ENCODE measurements at places on chromosomes 3 and 15. TPM values are rescaled to one million over a fixed set of nuclear protein-coding genes. Genes with fewer than 3 reads are reported as not detected.

The CHRD gene
- total RNA-seq, result 1.3 TPM

DNA sequence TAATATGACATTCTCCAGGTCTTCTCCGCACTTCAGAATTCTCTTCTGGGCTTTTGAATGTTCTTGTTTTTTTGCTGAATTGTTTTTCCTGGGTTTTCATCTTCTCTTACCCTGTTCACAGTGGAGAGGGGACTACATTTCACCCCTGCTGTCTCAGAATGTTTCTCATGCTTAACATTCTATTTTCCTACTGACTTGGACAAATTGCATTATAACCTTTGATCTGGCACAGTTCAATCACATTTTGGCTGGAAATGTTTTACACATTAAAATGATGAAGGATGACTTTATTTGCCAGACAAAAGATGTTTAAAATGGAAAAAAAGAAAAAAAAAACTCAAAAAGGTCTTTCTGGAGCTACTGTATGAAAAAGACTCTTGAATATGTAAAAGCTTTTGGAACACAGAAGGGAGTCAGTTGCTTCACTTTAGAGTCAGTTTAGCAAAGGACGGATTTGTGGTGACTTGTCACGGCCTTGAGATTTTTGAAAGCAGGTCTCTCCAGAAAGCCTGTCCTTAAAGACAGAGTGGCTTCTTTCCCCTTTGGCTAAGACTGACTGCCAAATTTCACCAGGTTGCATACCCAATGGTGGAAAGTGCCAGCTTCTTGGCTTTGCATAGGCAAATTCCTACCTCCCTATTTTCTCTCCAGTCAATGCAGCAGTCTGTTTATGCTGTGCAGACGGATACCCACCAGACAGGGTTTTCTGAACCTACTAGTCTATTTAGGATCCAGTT is 401.0 kb upstream of the TBL1XR1 start:
- H3K36me3 ChIP-seq, result no peaks in the 10 kb centered on the region
- peaks cover 31% of the 10 kb centered on the region for H3K4me1 ChIP-seq
- DNase-seq, result no peak
- no peak overlapping the region for H3K4me3 ChIP-seq
- no peaks in the 10 kb centered on the region for H3K27me3 ChIP-seq

- peak; percentile 91 for DNase-seq
- H3K36me3 ChIP-seq, result no peaks in the 10 kb centered on the region
- H3K4me1 ChIP-seq, result no peaks in the 10 kb centered on the region
Measured at GRCh38 chr15:74826364-74826819, at the start of gene CPLX3. Gene CPLX3 (plus strand): TSS chr15:74826627. CDS start chr15:74826704, 77 bp downstream.

The PIGZ gene
- total RNA-seq, result 1.0 TPM

- DNase-seq, result no peak
- no peak overlapping the region for H3K4me3 ChIP-seq
- H3K27ac ChIP-seq, result no peak overlapping the region
- no peaks in the 10 kb centered on the region for H3K4me1 ChIP-seq
- no peaks in the 10 kb centered on the region for H3K36me3 ChIP-seq
Measured at GRCh38 chr3:193768070-193768394, 175.0 kb downstream of the OPA1 start.

The RTP3 gene
- total RNA-seq, result not detected

- peak overlapping the region; percentile 26 for H3K4me3 ChIP-seq
- 0 out of 3 replicates have a peak, but pooled peaks cover 2% of the 10 kb centered on the region for H3K4me1 ChIP-seq
- no peaks in the 10 kb centered on the region for H3K36me3 ChIP-seq
- peaks cover 15% of the 10 kb centered on the region for H3K27me3 ChIP-seq
Measured at GRCh38 chr3:50194128-50194902, 2.9 kb downstream of the GNAT1 start.

DNA sequence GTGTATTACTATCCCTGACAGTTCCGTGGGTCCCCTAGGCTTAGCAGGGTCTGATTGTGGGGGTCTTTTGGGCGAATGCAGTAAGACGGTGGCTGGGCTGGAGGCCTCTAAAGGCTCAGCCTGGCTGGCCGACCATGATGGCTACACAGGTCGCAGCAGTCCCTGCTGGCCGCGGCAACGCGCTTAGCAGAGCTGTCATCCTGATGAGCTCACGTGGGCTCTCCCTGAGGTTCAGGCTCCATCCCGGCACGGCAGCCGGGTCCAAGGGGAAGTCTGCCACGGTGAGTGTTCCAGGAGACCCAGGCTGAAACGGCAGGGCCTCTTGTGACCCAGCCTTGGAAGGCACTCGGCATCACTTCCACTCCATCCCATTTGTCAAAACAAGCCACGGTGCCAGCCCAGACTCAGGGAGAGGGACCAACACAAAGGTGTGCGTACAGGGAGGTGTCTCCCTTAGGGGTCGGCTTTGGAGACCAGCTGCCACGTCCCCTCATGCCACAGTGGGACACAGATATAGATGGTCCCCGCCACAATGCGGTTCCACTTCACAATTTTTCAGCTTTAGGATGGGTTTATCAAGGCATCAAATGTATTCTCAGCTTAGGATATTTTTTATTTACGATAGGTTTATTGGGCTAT is 101.8 kb downstream of the XXYLT1 start:
- H3K36me3 ChIP-seq, result no peaks in the 10 kb centered on the region
- no peaks in the 10 kb centered on the region for H3K27me3 ChIP-seq
- no peak overlapping the region for H3K4me3 ChIP-seq

- no peaks in the 10 kb centered on the region for H3K27me3 ChIP-seq
- H3K27ac ChIP-seq, result no peak overlapping the region
- H3K4me1 ChIP-seq, result peaks cover 6% of the 10 kb centered on the region
- H3K4me3 ChIP-seq, result no peak overlapping the region
- no peaks in the 10 kb centered on the region for H3K36me3 ChIP-seq
Measured at GRCh38 chr3:150254309-150254708, 153.8 kb upstream of the TSC22D2 start.

GRCh38 chr3:183563536-183563874 is 8.0 kb upstream of the KLHL6 start:
- peaks cover 6% of the 10 kb centered on the region for H3K4me1 ChIP-seq
- DNase-seq, result no peak
- no peaks in the 10 kb centered on the region for H3K27me3 ChIP-seq

The RBMS3 gene
- total RNA-seq, result 0.20 TPM

The HRG gene
- not detected for total RNA-seq

GRCh38 chr15:64333986-64334929 is 21.7 kb downstream of the CSNK1G1 start:
- DNase-seq, result no peak
- no peak overlapping the region for H3K4me3 ChIP-seq
- no peaks in the 10 kb centered on the region for H3K27me3 ChIP-seq
- peaks cover 5% of the 10 kb centered on the region for H3K4me1 ChIP-seq

The TMEM45A gene
- 0.80 TPM for total RNA-seq

DNA sequence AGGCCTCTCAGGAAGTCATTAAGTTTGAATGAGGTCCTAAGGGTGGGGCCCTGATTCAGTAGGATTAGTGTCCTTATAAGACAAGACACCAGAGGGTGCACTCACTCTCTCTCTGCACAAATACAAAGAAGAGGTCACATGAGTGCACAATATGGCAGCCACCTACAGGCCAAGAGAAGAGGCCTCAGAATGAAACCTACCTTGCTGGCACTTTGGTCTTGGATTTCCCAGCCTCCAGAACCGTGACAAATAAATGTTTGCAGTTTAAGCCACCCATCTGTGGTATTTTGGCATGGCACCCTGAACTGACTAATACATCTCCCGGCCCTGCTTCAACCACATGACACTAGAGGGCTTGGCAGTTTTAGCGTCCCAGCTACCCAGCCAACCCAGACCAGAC is 73.9 kb upstream of the CHRNB4 start:
- no peak overlapping the region for H3K4me3 ChIP-seq
- no peaks in the 10 kb centered on the region for H3K36me3 ChIP-seq
- DNase-seq, result no peak
- no peak overlapping the region for H3K27ac ChIP-seq

DNA sequence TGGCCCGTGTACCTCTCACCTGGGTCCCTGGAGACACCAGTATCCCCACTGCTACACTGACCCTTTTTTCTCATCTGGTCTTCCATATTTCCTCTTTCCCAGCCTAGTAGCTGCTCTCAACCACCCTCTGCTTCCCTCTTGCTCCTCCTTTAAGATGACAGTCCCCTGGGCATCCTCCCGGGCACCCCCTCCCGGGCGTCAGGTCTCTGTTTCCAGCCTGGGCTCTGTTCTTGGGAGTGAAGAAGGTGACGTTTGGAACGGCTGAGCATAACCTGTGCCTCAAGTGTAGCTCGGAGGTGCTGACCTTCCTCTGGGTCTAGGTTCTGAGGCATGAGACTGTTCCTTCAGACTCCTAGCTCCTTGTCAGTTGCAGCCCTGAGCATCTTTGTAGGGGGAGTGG is 101.2 kb downstream of the VGLL4 start:
- H3K27me3 ChIP-seq, result no peaks in the 10 kb centered on the region
- H3K4me3 ChIP-seq, result no peak overlapping the region
- DNase-seq, result no peak
- H3K36me3 ChIP-seq, result no peaks in the 10 kb centered on the region

DNA sequence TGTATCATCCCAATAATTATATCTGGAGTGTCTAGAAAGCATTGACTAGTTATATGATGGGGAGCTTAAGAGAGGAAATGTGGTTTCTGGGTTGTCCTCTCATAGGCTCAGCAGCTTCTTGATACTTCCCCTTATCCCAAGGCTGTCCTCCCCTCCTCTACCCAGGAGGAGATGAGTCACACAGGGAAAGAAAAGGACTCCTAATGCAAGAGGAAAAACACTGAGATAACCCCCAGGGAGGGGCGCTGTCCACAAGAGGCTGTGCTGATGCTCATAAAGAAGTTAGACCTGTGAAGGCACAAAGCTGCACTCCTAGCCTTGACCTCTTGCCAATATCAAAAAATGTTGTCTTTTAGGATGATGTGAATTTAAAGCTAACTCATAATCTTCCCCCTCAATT is 28.8 kb upstream of the GYG1 start:
- peak; percentile 32 for DNase-seq
- H3K27ac ChIP-seq, result no peak overlapping the region
- 0 out of 2 replicates have a peak, but pooled peaks cover 3% of the 10 kb centered on the region for H3K27me3 ChIP-seq
- H3K4me1 ChIP-seq, result no peaks in the 10 kb centered on the region
- no peaks in the 10 kb centered on the region for H3K36me3 ChIP-seq

- no peaks in the 10 kb centered on the region for H3K36me3 ChIP-seq
- H3K27me3 ChIP-seq, result no peaks in the 10 kb centered on the region
- H3K27ac ChIP-seq, result no peak overlapping the region
- H3K4me3 ChIP-seq, result no peak overlapping the region
- peaks cover 14% of the 10 kb centered on the region for H3K4me1 ChIP-seq
Measured at GRCh38 chr15:78247911-78248310, 13.5 kb upstream of the ACSBG1 start.

- no peaks in the 10 kb centered on the region for H3K36me3 ChIP-seq
- H3K4me3 ChIP-seq, result no peak overlapping the region
- no peaks in the 10 kb centered on the region for H3K4me1 ChIP-seq
- H3K27me3 ChIP-seq, result no peaks in the 10 kb centered on the region
- no peak for DNase-seq
- no peak overlapping the region for H3K27ac ChIP-seq
Measured at GRCh38 chr3:137097386-137097785, 139.6 kb downstream of the IL20RB start.

GRCh38 chr3:187770224-187770623 is 25.0 kb upstream of the BCL6 start:
- peaks cover 11% of the 10 kb centered on the region for H3K27me3 ChIP-seq
- no peak overlapping the region for H3K4me3 ChIP-seq
- H3K27ac ChIP-seq, result no peak overlapping the region
- DNase-seq, result no peak
- H3K4me1 ChIP-seq, result no peaks in the 10 kb centered on the region

- H3K36me3 ChIP-seq, result no peaks in the 10 kb centered on the region
- peaks cover 39% of the 10 kb centered on the region for H3K27me3 ChIP-seq
- no peak for DNase-seq
- no peak overlapping the region for H3K27ac ChIP-seq
- no peaks in the 10 kb centered on the region for H3K4me1 ChIP-seq
Measured at GRCh38 chr3:58572013-58572633, 5.1 kb downstream of the FAM107A start.

The ECE2 gene
- total RNA-seq, result not detected

The BFSP2 gene
- not detected for total RNA-seq

- DNase-seq, result peak; percentile 60
- H3K4me1 ChIP-seq, result peaks cover 19% of the 10 kb centered on the region
- H3K4me3 ChIP-seq, result 0 out of 2 replicates have a peak overlapping the region, but pooled peaks have one; percentile 3
- no peak overlapping the region for H3K27ac ChIP-seq
Measured at GRCh38 chr3:52317208-52318000, 1.3 kb downstream of the DNAH1 start.

- DNase-seq, result no peak
- H3K4me1 ChIP-seq, result no peaks in the 10 kb centered on the region
- H3K36me3 ChIP-seq, result no peaks in the 10 kb centered on the region
- H3K4me3 ChIP-seq, result no peak overlapping the region
Measured at GRCh38 chr3:8838234-8838633, 68.8 kb upstream of the OXTR start.
